ENCODE measurements at places on chromosomes 5 and 9.

DNA sequence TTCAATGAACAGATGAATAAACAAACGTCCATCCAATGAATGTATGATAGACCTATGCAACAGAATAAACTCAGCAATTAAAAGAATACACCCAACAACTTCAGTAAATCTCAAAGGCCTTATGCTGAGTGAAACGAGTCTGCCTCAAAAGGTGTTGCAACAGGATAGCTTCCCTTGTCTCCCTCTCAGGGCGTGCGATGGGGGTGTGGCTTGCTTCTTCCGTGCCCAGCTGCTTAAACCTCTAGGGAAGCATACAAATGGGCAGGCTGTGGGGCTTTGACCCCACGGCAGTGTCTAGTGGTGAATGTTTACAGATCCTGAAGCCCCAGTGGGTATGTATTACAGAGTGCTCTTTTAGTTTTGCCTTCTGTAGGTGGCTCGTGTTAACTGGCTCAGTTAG lies 87.0 kb upstream of the CCL21 start:
- no peak for DNase-seq

- DNase-seq: no peak
Observed at GRCh38 chr9:84513979-84514378, 155.6 kb upstream of the NTRK2 start.

- no peak for DNase-seq
Observed at GRCh38 chr9:135242049-135242396, 154.6 kb downstream of the OLFM1 start.

DNA sequence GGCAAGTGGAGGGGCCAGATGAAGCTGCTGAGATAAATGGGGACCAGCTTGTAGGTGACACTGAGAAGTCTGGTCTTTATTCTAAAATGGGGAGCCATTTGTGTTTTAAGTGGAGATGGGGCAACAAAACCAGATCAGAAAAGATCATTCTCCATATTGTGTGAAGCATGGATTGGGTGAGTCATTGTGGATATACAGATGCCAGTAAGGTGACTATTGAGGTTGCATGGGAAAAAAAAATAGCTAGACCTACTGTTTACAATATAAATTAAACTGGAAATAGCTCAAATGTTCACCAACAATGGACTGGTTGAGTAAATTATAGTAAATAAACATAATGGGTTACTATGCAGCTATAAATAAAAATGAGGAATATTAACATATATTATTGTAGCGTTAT lies 5.4 kb upstream of the MAP1B start:
- no peak for DNase-seq

DNA sequence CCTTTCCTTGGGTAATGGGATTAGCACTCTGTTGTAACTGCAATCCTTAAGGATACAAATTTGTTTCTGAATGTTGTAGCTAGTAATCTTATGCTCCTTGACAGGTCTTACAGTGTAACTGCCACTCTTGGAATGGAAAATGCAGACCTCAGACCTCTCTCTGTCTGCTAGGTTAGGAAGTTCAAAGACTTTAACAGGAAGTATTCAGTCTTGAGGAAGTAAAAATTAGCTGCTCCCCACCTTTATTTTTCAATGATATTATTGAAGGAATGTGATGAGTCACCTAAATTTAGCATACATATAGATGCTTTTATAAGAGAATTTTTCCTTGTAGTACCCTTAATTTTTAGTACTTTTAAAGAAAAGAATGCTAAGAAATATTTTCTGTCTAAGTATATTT lies 71.5 kb downstream of the PAM start:
- no peak for DNase-seq

- DNase-seq: peak; percentile 62
Observed at GRCh38 chr5:177495243-177496060, 2.0 kb downstream of the PDLIM7 start.

- DNase-seq: no peak
Observed at GRCh38 chr5:73137563-73138530, 17.5 kb downstream of the TMEM171 start.

Data from mucosa of gallbladder (tissue), 1 donor.